Amygdala (tissue), 56 donors: ENCODE measurements at places on chromosomes 12 and 14.

DNA sequence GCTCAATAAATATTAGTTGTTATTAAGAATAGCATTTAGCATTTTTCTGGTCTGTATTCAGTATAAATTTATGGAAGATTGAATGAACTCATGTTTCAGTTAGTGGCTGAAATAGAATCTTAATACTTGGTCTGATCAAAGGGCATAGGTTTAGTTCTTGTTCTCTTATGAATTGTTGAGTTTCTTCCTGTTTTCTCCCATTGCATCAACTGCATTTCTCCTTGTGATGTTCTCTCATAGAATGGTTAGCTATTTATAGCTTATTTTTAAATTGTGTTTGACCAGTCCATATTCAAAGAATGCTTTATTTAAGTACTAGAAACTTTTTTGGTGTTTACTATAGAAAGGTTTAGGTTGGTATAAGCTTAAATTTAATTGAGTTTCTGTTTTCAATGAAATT, 29.8 kb downstream of the APAF1 start:
- DNase-seq = no peak

- DNase-seq = no peak
Measured at GRCh38 chr14:89267656-89268055, 149.4 kb downstream of the FOXN3 start.

DNA sequence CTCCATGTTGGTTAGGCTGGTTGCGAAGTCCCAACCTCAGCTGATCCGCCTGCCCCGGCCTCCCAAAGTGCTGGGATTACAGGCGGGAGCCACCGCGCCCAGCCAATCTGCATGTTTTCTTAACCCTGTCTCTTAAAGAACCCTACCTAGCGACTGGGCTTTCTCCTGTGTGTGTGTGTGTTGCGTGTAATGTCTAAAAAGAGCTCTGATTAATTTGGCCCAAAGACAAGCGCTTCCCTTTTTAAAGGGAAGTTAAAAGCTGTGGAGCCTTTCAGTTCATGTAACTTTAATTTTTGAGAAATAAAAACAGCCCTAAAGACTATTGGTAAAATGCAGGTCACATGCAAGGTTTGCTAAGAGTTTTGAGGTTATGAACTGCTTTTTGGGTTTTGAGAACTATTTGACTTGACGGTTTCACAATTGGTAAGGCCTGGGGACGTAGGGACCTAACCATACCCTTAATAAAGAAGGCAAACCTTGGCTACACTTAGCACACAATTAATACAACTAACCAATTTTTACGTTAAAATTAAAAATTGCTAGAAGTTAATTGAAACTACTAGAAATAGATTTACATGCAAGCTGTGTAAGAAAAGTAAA, 103.2 kb downstream of the KCNMB4 start:
- no peak for DNase-seq

DNA sequence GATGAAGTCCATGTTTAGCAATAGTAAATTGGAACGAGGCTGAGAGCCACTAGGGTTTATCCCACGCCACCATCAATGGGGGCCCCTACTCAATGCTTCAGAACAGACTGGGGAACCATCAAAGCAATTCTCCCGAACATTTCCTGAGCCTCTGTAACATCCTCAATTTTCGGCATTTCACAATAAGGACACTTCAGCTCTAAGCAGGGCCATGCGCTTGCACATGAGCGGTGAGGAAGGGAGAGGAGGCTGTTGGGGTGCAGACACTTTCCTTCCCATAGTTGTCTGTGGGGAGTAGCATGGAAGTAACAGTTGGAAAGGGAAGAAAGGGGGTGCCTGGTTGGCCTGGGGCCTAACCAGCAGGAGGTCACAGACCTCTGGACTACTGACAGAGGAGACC, 129.9 kb upstream of the PRMT8 start:
- DNase-seq = no peak

DNA sequence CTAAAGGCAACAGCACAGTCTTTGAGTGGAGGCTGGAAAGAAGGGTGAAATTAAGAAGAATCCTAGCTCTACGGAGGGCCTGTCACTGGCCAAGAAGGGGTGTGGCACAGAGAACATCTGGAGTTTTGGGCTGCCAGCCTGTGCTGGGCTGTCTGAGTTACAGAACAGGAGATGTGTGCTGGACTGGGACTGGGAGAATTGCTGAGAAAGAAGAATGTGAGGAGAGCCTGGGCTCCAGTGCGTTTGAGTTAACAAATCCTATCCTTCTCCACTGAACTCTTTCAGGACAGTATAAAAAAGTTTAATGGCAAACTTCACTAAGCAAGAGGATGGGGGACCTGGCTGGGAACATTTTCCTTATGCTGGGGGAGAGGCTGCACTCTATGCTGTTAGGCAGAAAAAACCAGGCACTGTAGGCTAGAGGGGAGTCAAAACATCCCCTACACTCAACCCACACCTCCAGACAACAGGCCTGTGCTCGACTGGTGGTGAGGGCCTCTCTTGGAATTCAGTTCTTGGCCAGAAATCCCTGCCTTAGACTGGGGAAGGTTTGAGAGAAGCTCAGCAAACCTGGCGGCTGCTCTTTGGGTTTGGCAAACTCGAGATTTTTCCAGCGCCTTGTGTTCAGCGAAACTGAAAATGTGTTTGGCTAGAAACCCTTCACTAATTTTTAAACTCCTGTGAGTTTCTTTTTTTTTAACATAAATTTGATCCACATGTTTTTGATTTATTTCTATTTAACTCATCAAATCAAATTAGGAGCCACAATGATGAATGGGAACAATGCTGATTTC, 217.3 kb downstream of the MON2 start:
- no peak for DNase-seq

DNA sequence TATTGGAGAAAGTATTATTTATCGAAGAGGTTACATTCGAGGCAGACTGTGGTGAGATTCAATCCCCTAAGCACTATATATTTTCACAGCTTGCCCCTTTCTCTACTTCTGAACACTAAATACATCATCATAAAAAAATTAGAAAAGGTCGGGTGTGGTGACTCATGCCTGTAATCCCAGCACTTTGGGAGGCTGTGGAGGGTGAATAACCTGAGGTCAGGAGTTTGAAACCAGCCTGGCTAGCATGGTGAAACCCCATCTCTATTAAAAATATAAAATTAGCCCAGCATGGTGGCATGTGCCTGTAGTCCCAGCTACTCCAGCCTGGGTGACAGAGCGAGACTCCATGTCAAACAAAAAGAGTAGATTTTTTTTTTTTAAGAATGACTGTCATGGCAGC, 70.6 kb upstream of the MYF6 start:
- DNase-seq = no peak

GRCh38 chr14:69038455-69039287, 59.6 kb upstream of the ACTN1 start:
- no peak for DNase-seq

DNA sequence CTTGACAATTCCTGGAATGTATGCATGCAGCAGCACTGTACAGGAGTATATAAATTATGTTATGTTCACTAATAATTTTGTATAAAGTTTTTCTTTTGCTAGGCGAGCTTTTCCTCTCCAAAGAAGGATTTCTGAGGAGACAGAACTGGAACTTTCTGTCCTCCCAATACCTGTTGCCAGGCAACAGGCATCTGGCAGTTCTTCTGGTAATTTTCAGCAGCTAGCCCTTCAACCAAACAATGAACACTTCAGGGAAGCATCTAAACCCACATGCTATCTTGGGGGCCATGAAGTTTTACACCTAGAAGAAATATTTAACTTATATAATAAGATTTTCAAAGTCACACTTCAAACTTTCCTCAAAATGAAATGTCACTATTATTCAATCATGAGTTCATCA, 162.9 kb upstream of the SYT10 start:
- no peak for DNase-seq

DNA sequence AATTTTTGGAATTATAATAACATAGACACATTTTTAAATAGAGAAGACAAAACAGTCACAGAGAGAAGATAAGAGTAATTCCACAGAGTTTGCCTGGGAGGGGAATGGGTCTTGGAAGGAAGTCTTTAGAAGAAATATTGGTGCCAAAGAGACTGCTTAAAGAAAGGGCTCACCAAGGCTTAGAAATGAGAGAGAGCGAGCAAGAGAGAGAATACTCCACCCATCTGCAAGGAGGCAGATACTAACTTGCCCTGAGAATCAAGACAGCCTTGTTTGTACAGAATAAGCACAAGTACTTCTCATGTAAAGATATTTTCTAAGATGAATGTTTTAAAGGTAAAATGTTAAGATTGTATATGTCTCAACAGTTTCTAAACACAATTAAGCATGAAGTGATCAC, 165.5 kb downstream of the SLC38A4 start:
- DNase-seq = no peak

DNA sequence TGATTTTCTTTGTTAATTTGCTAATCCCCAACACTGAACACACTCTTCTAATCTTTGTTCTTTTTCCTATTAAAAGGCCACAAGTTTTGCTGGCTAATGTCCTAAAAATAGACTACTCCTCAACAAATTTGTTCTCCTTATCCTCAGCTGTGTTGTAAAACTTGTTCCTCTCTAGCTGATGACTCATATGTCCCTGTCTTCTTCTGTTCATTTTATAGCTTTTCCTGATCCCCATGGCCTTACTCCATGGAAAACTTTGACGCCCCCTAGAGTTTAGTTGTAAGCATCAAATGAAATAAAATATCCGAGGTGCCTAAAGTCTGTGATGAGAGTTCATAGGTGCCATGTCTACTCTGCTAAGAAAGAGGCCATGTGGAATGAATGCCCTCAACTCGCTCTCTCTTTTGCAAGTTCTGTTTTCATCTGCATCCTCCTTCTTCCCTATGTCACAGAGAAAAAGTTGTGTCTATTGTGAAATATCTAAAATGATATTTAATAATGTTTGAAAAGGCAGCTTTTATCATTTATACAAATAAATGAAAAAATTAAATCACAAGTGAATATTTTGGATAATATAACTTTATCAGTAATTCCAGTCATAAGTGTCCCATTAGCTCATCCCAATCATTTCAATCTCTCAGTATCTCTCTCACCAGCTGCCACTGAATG, 237.9 kb downstream of the IPO8 start:
- DNase-seq = no peak

DNA sequence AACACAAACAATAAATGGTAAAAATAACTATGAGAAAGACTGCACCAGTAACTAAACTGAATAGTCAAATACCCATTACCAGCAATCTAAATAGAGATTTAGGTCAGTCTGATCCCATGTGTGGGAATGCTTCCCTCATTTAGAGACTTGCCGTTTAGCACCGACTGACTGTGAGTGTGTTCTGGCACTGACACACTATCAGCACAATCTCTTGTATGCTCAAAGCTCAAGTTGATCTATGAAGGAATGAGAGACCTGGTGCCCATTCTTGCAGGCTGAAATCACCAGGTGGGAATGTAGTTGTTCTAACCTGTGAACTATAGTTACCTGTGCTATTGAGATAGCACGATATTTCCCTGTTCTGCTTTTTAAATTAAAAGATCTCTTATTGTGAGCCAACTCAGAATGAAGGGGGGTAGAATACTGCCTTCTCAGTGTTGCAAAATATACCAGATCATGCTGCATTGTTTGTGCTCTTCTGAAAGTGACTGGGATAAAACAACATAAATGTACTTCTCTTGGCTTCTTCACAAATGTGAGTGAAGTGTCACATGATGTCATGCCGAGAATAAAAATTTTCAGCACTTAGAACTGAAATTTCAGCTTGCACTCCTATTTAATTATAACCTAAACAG, 99.6 kb downstream of the LIN7A start:
- no peak for DNase-seq

DNA sequence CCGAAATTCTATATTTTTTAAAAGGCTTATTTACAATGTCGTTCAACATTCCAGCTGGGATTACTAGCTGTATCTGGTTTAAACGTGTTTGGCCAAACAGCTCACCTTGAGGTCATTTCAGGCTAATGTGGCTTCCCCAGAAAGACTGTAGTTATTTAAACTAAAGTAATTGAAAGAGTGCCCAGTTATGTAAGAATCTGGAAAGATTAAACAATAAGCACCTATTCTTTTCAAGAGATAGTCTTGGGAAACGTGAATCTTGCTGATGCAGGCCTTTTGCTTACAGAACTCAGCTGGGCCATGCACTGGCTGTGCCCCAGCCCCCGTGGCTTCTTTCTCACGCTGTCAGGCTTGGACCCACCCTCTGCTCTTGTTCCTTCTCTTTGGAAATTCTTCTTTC, 24.4 kb downstream of the GLRX5 start:
- no peak for DNase-seq

DNA sequence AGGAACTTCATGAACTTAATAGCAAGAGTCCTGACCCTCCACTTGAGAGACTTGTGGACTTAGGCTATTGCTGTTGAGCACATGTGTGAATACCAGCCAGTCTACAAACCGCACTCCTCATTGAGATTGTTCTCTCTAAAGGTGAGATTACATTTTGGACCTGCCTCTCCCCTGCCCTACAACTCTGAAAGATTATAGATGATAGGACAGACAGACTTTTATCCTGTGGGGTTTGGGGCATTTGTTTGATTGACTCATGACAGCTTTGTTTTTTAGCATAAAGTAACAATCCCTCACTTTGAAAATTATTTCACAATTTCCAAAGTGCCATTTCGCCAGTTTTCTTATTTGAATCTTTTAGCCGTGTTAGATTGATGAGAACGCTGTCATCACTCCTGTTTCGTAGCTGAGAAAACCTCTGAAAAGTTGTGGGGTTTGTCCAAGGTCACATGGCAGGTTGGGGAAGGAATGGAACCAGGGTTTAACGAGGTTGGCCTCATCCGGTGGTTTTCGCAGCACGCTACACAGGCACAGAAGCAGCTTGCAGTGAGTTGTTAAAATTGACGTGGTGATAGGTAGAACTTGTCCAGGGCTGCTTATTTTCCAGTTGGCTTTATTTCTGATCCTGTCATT, 836 bp downstream of the EVL start:
- no peak for DNase-seq

- no peak for DNase-seq
Measured at GRCh38 chr12:95141310-95141709, 67.9 kb upstream of the NR2C1 start.

- DNase-seq = no peak
Measured at GRCh38 chr14:51079489-51079888, 15.4 kb downstream of the TRIM9 start.

- no peak for DNase-seq
Measured at GRCh38 chr14:102840771-102841528, 63.7 kb downstream of the TRAF3 start.

DNA sequence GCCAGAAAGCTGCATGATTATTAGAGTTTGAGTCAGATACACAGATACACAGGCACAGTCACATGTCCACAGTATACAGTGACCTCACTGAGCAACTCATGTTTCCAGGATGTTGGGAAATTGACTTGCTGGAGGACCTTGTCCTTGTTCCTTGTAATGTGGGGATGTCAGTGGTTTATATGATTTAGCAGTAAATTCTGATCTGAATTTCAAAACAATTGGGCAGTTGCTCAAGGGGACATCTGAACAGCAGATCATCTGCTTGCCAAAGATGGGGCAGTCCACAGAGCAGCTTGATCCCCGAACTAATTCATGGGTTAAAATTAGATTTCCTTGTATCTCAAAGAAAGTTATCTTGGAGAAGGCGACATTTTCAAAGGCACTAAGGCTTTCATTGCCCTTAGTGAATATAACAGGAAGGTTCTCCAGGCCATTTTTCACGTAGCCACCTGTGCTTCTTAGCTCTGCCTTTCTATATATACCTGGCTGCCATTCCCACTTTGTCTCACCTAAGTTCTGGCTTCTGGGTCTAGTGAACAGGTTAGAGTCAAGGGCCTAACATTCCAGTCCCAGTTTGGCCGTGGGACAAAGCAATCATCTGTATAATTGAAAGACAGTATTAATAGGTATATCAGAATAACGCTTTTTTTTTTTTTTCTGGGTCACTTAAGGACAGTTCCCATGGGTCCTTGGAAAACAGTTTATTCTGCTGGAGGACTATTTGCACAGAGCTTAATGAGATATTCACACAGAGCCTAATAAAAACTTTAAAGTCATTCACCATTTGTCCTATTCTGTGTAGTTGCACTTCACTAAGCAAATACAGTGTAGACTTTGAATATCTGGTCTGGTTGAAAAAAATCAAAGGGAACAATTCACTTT, 64.9 kb upstream of the STRN3 start:
- DNase-seq = no peak
